ENCODE measurements at places on chromosomes 3 and 15.

DNA sequence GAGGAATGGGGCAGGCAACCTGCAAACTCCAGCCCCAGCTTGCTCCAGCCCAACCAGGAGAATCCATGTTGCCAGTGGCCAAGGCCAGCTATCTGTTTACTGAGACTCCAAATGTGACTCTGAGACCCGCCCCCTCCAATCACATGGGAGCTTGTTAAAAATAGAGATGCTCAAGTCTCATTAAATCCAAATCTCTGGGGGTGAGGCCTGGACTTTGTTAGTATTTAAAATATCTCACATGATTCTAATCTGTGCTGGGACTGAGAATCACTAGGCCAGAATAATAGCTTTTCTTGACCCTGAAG, 224.2 kb upstream of the TBL1XR1 start:
- no peak for DNase-seq

DNA sequence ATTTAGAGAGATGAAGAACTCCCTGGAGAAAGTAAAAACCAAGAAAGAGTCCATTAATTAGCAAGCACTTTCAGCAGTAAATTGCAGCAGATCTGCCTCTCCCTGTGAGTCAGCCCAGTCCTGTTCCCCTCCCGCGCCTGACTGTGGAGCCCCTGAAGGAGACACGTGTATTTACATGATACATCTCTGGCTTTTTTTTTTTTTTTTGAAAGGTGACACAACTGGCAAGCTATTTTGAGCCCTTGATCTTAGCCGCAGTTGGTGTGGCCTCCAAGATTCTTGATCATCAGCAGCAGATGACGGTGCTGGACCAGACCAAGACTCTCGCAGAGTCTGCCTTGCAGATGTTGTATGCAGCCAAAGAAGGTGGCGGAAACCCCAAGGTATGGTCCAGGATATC, 271.8 kb upstream of the TPM1 start:
- DNase-seq: no peak

DNA sequence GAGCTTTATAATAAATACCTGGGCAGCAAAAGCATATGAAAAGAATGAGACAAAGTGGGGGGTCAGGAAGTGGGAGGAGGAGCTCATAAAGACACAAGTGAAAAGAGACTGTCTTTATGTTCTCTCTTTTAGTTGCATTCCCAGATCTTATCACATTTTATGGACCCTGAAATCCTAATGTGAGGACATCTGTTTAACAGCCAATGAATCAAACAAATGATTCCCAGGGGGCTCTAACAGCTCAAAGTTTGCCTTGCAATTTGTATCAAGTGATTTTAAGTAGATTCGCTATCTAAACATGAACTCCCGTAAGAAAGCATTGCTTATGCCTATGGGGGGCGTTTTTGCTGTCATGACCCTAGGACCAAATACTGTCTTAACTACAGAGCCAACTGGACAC, 332.3 kb upstream of the CNTN4 start:
- no peak for DNase-seq

DNA sequence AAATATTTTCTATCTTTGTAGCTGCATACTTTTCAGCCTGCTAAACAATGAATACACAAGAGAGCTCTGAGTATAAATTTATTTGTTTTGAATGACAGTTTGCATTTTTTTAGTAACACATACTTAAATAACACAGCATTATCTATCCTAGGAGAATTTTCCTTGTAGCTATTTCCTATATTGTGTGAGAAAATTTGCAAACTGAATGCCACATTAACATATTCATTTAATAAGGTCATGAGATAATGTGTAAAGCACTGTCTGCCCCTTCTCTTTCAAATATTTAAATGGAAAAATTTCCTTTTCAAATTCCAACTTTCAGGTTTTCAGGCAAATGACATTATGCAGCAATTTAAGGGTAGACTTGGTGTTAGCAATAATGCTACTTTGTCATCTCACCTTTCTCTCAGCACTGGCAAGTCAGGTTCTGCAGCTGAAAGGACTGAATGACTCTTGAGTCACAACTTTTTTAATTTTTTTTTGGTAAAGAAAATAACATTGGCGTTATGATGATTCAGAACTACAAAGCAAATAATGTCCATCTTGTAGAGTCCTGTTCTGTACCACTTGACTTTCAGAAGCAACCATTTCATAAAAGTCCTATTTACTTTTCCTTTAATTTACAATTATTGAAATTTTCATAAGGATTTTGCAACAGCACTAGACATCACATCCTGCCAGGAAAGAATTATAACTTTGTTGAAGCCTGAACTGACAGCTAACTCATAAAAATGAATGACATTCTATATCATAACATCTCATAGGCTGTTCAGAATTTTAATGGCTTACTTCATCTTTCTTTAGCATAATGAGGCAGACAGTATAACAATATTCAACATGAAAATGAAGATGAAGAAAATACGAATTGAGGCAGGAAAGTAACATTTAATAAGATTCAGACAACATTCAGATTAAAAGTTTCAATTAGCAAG, 681.6 kb upstream of the SEMA6D start:
- no peak for DNase-seq
